Kidney epithelial cell (primary cell): ENCODE measurements at places on chromosomes 12 and 14.

- no peak for DNase-seq
Observed at GRCh38 chr14:98685725-98686124, 586.3 kb downstream of the BCL11B start.

DNA sequence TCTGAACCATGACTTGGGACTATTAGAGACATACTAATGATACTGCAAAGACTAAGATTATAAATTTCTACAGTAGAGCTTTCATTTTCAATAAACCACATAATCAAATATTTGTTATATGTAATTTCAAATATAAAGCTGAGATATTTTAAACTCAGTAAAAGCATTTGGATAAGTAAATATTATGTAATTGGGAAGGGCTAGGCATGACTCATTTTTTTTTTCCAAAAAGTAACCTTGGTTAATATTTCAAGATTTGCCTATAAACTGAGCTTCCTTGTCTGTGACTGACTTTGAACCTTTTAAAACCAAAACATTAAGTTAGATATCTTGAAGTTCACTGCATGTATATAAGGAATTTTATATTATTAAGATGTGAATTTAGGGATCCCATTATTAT is 332.5 kb downstream of the CEP128 start:
- no peak for DNase-seq

DNA sequence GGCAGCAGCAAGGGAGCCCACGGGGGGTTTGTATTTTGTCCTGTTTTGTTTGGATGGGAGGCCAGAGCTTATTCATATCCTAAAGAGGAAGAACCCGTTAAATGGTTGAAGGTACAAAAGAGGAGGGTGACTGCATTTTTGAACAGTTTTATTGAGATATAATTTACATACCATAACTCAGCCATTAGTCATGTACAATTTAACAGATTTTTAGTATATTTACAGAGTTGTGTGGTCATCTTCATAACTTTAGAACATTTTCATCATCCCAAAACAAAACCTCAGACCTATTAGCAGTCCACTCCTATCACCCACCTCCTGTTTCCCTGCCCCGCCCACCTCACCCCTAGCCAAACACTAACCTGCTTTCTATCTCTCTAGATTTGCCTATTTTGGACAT is 12.6 kb downstream of the NRDE2 start:
- DNase-seq: no peak

- no peak for DNase-seq
Observed at GRCh38 chr14:88535149-88535548, 19.7 kb downstream of the PTPN21 start.

DNA sequence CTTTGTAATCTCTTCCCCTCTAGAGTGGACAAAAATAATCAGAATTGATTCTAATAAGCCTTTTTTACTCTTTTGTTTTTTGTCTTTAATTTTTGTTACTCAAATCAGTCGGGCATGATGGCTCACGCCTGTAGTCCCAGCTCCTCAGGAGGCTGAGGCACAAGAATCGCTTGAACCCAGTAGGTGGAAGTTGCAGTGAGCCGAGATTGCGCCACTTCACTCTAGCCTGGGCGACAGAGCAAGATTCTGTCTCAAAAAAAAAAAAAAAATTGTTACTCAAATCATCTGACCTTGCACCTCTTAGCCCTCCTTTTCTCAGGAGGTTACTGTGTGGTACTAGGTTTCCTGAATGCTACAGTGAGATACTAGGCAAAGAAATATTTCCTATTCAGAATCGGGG is 280.6 kb downstream of the PDZRN4 start:
- DNase-seq: no peak

GRCh38 chr12:59405992-59406391 is 189.8 kb upstream of the SLC16A7 start:
- DNase-seq: no peak

DNA sequence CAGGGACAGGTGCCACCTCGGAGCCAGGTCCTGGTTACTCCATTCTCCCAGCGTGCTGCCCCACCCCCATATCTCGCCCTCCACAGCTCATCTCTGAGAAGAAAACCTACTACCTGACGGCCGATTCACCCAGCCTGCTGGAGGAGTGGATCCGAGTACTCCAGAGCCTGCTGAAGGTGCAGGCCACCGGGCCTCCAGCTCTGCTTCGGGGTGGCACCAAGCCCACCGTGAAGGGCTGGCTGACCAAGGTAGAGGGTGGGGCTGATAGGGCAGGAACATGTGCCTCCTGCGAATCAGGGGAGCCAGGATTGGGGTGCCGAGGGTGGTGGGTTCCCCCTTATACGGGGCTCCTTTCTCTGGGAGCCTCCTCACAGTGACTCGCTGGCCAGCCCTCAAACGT is 25.9 kb downstream of the PIGH start:
- DNase-seq: no peak

- DNase-seq: no peak
Observed at GRCh38 chr12:25817166-25817565, 141.3 kb upstream of the RASSF8 start.

- DNase-seq: no peak
Observed at GRCh38 chr12:129746318-129746717, 157.5 kb downstream of the TMEM132D start.
